ENCODE measurements at places on chromosomes 6 and 20.

GRCh38 chr6:158759966-158760617, 59.1 kb downstream of the EZR start:
- no peak for DNase-seq

- DNase-seq, result peak; percentile 88
Measured at GRCh38 chr20:38730989-38731737, 6.9 kb downstream of the SLC32A1 start.

GRCh38 chr6:705047-705446, 12.1 kb upstream of the EXOC2 start:
- no peak for DNase-seq

GRCh38 chr20:62844182-62844581, 17.4 kb downstream of the TCFL5 start:
- DNase-seq, result no peak

- DNase-seq, result peak; percentile 75
Measured at GRCh38 chr6:49849213-49849907, 17.0 kb downstream of the CRISP1 start.

DNA sequence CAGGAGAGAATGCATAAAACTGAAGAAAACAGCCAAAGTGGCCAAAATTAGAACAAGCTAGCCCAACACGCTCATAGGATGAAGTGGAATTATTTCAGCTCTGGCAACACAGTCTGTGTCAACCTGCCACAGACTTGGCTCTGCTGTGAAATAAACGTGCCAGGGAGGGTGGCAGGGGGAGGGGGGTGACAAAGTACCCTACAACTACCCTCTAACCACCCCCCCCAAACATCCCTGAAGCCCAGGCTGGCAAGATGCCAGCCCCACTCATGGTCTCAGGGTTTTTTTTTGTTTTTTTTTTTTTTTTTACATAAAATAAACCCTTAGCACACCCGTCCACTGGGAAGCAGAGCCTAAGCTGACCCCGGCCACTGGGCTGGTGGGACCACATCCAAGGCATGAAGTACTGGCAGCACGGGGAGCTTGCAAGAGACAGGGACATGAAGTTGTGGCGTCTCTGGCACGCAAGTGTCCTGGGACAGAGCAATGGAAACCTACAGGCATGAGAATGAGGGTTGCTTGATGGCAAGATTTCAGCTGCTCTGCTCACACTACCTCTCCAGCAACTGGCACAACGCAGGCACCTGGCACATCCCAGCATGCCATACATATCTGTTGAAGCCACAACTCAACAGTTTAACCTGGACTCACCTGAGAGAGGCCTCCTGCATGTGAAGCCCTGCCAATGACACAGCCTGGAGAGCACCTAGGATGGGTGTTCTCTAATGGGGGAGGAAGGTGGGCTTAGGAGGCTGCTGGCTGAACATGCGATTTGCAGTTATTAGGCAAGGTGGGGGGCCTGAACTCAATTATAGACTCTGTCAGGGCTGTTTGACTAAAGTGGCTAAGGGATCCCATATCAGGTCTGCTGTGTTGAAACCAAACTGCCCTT, 76.4 kb downstream of the TRAM2 start:
- no peak for DNase-seq

GRCh38 chr6:48389146-48390043, 278.4 kb upstream of the PTCHD4 start:
- DNase-seq, result peak; percentile 62

DNA sequence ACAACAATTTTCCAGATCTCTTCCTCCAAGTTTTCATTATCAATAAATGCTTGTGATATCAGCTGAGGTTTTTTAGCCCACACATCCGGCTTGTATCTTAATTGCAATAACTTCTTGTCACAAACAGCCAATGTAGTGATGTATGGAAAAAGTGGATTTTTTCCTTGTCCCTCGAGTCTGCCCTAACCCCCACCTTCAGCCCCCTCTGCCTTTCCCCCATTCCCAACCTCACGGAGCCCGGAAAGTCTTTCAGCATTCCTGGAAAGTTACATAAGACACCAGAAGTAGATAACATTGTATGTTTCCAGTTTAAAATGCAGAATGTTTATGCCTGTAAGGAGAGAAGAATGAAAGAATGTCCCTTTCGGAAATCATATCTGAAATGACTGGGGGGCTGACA, 179.2 kb upstream of the PHACTR1 start:
- no peak for DNase-seq

GRCh38 chr20:4427940-4428586, 293.6 kb upstream of the PRND start:
- no peak for DNase-seq

GRCh38 chr6:89483111-89483720, 50.3 kb downstream of the ANKRD6 start:
- DNase-seq, result no peak

GRCh38 chr6:160004419-160005175, 35.7 kb downstream of the IGF2R start:
- DNase-seq, result no peak

- DNase-seq, result no peak
Measured at GRCh38 chr6:15523679-15524630, 138.9 kb downstream of the DTNBP1 start.

GRCh38 chr20:24667689-24668383, 198.4 kb downstream of the SYNDIG1 start:
- no peak for DNase-seq

DNA sequence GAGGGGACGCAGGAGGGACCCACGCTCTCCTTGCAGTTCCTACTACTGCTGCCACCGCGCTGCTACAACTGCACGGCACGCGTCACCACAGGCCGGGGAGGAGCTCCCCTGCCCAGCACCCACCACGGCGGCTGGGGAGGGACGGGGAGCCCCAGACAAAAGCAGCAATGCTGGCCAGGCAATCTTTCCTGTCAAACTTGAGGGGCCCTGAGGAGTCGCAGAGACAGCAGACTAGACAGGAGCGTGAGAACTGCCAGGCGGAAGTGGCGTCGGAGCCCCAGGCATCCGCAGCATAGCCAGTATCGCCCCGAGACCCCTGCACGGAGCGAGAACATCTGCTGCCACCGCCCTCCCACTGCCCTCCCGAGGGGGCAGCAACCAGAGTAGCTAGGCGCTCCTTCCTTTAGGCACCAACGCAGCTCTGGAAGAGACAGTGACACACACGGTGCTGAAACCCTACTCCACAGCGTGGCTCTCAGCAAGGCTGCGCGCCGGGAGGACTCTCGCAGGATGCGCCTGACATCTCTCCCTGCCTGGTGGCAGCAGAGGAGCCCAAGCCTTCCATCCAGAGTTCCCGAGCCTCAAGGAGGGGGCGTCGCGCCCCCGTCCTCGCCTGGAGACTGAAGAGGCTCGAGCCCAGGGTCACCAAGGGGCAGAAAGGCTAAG, 2.2 kb downstream of the TAF4 start:
- no peak for DNase-seq

DNA sequence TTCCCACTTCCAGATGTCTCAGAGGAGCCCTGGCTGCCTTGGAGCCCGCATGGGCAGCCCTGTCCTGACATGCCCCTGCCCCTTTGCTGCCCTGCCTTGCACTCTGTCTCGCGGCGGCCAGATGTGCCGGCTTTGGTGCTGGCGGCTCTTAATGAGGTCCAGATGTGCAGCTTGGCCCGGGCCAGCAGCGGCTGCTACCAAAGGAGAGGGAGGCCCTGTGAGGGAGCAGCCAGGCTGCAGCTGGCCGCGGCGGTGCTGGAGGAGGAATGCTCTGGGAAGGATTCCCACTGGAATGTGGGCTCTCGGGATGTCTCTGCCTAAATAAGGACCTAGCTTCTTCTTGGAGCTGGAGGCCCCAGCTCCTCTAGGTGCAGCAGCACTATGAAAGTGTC, 72.4 kb downstream of the FGD2 start:
- no peak for DNase-seq

- no peak for DNase-seq
Measured at GRCh38 chr6:65819152-65819551, 112.1 kb upstream of the EYS start.
